ENCODE measurements at places on chromosomes 2 and 18. TPM values are rescaled to one million over a fixed set of nuclear protein-coding genes. Genes with fewer than 3 reads are reported as not detected.

The IL1R2 gene
- 0.46 TPM for total RNA-seq

The SOS1 gene
- 7.8 TPM for total RNA-seq

The GPR155 gene
- total RNA-seq: 1.1 TPM

The CUL3 gene
- 58.8 TPM for total RNA-seq

The PIEZO2 gene
- 2.6 TPM for total RNA-seq

The LTBP1 gene
- 80.9 TPM for total RNA-seq

The MYOM1 gene
- 0.91 TPM for total RNA-seq

The TTN gene
- 1.3 TPM for total RNA-seq

The MEP1B gene
- total RNA-seq: not detected

The GKN2 gene
- not detected for total RNA-seq

The CD207 gene
- total RNA-seq: 0.30 TPM

The DLX1 gene
- not detected for total RNA-seq

The IL36B gene
- total RNA-seq: not detected

The TSN gene
- total RNA-seq: 61.1 TPM

The TRIM43 gene
- not detected for total RNA-seq

The SPATA3 gene
- not detected for total RNA-seq

The KCNIP3 gene
- total RNA-seq: 0.97 TPM

The CHRNG gene
- not detected for total RNA-seq

The ANO7 gene
- 0.15 TPM for total RNA-seq

The GTF3C2 gene
- total RNA-seq: 27.3 TPM

The TRIM54 gene
- not detected for total RNA-seq

The PRKAG3 gene
- not detected for total RNA-seq

The METAP1D gene
- total RNA-seq: 3.9 TPM

The PLEKHH2 gene
- 0.32 TPM for total RNA-seq

The STRN gene
- total RNA-seq: 18.5 TPM

The GDF7 gene
- 5.5 TPM for total RNA-seq

The LINC00305 gene
- total RNA-seq: not detected

The MZT2A gene
- 110 TPM for total RNA-seq

The FKBP7 gene
- 25.7 TPM for total RNA-seq

The PTH2R gene
- total RNA-seq: under 0.01 TPM

The ADGRF3 gene
- not detected for total RNA-seq

The ITPRID2 gene
- 236 TPM for total RNA-seq

The ZSWIM2 gene
- not detected for total RNA-seq

The OSBPL6 gene
- total RNA-seq: 0.97 TPM

The LHCGR gene
- total RNA-seq: not detected

The BMP10 gene
- total RNA-seq: not detected

The HOXD13 gene
- not detected for total RNA-seq

The MARCHF4 gene
- total RNA-seq: 6.2 TPM

The HOXD8 gene
- 7.8 TPM for total RNA-seq

The UGT1A5 gene
- not detected for total RNA-seq

The PFN4 gene
- 0.30 TPM for total RNA-seq

The KCNG2 gene
- not detected for total RNA-seq

The SCN2A gene
- 0.46 TPM for total RNA-seq

The MYCN gene
- 0.65 TPM for total RNA-seq

The SIGLEC15 gene
- not detected for total RNA-seq

The APOB gene
- 0.30 TPM for total RNA-seq

The DOK6 gene
- total RNA-seq: under 0.01 TPM

The RAB6C gene
- total RNA-seq: not detected

The POTEC gene
- total RNA-seq: not detected

The CRYGD gene
- total RNA-seq: not detected

The RNU2-63P gene
- total RNA-seq: 88.5 TPM

The KCNE4 gene
- total RNA-seq: 0.30 TPM

The UGT1A10 gene
- not detected for total RNA-seq

The ABCG8 gene
- total RNA-seq: not detected

The GALNT5 gene
- total RNA-seq: under 0.01 TPM

The ALLC gene
- not detected for total RNA-seq

All from epithelial cell of umbilical artery (primary cell).